Right renal cortex interstitium (tissue), 3 donors: ENCODE measurements at places on chromosomes 16 and 17. TPM values are rescaled to one million over a fixed set of nuclear protein-coding genes. Genes with fewer than 3 reads are reported as not detected.

DNA sequence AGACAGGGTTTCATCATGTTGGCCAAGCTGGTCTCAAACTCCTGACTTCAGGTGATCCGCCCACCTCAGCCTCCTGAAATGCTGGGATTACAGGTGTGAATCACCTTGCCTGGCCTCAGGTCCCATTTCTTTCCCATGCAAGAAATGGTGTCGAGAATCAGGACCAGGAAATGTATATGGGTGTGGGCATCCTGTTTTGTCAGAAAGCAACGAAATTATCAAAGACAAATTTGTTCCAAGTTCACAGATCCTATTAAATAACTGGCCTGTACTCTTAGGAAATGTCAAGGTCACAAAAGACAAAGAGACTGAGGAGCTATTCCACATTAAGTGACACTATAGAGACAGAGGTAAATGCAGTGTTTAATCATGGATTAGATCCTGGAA is 17.1 kb upstream of the ST6GALNAC1 start:
- DNase-seq: no peak

DNA sequence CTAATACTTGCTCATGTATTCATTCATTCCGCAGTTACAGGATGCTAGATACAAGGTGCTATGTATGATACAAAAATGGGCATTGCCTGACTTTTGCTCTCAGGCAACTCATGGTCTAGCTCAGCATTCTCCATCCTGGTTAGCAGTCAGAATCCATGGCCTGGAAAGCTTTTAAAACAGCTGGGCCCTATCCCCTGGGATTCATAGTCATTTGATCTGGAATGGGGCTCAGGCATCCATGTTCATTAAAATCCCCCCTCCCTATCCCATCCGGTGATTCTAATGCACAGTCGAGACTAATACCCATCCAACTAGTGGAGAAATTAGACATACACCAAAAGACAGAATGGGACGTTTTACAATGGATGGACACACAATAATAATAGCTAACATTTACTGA is 104.1 kb upstream of the TMEM132E start:
- no peak for DNase-seq

GRCh38 chr17:40922239-40922638 is 15.2 kb downstream of the KRT23 start:
- no peak for DNase-seq

GRCh38 chr16:24382762-24383407 is 126.8 kb downstream of the CACNG3 start:
- no peak for DNase-seq

- DNase-seq: no peak
Measured at GRCh38 chr17:47888293-47888692, 7.7 kb upstream of the SP2 start.

- DNase-seq: no peak
Measured at GRCh38 chr16:55577887-55578286, 11.4 kb downstream of the CAPNS2 start.

DNA sequence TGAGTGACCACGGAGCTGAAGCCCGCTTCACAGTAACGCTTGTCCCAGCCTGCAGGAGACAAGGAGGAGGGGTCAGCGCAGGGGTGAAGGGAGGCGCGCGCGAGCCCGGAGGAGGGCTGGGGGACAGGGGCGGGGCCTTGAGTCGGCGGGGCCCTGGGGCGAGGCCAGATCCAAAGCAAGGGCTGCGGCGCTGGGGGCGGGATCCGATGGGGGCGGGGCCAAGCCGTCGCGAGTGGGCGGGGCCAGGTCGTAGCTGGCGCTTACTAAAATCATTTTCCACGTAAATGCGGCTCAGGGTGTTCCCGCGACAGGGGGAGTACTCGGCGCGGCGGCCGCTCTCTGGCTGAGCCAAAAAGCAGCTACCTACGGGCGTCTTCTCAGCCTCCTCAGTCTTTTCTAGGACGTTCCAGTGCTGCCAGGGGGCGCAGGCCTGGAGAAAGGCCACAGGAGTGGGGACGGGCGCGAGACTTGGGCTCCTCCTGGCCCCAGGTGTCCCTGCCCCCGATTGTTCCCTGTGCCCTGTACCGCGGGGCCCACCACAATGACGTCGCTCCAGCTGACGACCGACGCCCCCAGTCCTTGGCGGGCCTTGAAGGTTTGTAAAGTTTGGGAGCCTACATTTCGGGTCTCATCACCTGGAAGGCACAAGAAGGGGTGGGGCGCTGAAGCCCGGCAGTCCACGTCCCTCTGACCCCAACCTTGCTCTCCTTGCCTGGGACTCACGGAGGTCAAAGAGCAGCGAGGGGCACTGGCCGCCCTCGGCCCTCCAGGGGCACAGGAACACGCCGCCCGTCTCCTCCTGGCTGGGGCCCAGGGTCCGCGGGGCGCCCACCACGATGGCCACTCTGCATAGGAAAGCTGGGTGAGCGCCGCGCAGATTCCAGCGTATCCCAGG is 3.9 kb downstream of the ITGA2B start:
- DNase-seq: no peak

DNA sequence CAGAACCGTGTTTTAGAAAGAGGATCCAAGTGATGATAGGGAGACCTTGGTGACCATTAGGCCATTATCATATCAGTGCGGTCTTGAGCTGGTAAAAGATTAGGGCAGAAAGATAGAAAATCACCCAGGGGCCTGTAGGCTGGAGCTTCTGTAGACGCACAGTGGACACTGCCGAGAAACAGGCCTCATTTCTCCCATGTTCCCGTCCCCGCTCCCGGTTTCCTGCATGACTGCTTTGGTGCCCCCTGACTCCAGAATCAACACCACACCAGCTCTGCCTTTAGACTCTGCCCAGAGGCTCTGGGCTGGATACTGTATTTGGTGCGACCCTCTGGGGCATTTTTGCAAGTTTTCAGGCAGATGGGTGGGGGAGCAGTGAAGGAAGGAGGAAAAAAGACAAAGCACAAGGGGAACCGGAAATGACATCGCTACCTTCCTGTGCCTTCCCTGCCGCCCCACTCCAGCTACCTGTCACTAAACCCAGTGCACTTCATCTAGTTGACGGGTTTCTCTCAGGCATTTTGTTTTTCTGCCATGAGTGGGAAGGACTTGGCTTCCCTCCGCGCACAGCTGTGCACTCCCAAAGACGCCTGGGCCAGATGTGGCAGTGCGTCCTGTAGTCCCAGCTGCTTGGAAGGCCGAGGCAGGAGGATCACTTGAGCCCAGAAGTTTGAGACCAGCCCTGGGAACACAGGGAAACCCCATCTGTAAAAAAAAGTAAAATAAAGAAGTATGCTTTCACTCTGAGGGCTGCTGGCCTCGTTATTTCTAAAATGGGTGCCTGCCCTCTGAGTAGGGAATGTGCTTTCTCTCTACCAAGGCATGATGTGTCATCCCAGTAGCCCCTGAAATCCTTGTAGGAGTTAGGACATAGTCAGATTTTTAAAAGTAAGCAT is 214.1 kb downstream of the RPTOR start:
- no peak for DNase-seq

GRCh38 chr17:13862346-13862745 is 207.0 kb upstream of the COX10 start:
- DNase-seq: no peak

DNA sequence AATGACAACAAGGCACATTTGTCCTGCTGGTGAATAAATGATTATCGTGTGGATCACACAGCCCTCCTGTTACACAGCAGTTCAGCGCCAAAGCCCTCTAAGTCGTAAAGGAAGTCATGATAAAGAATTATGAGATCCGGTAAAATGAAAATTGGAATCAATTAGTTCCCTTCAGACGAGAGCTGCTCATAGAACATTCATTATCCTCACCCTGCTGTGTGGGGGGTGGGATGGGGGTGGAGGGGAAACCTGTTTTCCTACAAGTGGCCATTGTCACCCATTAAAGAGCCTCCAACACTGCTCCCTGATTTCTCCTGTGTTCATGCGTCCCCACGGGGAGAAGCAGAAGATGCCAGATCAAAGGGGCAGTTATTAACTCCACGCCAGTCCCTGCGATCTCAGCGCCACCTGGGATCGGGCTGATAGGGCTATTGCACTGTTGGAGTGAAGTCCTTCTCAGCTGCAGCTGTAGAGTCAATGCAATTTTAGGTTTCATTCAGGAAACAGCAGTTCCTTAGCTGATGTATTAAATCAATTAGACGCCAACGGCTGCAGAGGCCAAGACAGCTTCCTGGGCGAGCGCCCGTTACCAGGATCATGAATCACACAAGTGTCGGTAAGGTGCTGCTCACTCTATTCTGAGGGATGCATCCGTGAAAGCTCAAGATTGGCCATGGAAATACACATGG is 19.2 kb upstream of the CACNG4 start:
- DNase-seq: no peak

DNA sequence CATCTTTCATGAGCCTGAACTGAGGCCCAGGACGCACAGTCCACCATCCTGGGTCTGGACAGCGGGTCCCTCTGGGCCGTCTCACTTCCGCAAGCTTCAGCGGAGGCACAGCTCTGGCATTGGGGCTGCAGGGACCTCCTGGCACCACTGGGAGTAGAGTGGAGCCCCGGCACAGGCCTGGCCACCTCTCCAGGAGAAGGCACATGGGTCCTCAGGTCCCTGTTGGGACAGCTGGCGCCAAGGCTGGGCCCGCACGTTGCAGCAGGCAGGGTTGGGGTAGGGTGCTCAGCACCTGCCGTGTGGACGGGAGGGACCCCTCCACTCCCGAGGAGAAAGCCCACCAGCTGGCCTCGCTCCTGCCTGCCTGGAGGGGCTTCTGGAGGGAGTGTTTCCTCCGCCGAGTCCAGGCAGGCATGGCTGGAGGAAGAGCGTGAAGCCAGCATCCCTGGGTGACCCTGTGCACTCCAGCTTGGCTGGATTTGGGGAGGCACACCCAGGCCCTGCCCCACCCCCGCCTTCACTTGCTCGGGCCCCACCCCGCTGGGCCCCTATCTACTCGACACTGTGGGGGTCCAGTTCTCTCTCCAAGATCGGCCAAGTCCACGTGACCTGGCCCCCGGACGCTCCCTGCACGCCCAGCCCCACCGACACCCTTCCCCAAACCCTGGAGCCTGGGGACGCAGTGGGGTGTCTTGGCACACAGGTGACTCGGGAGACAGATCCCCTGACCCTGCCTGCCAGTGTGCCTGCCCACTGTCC is 6.6 kb upstream of the METRNL start:
- no peak for DNase-seq

- no peak for DNase-seq
Measured at GRCh38 chr16:10356870-10357842, 28.7 kb upstream of the ATF7IP2 start.

PIRT gene
- polyA plus RNA-seq: not detected

BEAN1 gene
- polyA plus RNA-seq: 1.2 TPM

KRT9 gene
- polyA plus RNA-seq: not detected

GRIN2A gene
- polyA plus RNA-seq: 6.7 TPM

CEP295NL gene
- polyA plus RNA-seq: not detected

NTN3 gene
- 2.5 TPM for polyA plus RNA-seq

CIITA gene
- polyA plus RNA-seq: 5.7 TPM

TP53TG3F gene
- polyA plus RNA-seq: not detected
